ENCODE measurements at places on chromosomes 1 and 21.

DNA sequence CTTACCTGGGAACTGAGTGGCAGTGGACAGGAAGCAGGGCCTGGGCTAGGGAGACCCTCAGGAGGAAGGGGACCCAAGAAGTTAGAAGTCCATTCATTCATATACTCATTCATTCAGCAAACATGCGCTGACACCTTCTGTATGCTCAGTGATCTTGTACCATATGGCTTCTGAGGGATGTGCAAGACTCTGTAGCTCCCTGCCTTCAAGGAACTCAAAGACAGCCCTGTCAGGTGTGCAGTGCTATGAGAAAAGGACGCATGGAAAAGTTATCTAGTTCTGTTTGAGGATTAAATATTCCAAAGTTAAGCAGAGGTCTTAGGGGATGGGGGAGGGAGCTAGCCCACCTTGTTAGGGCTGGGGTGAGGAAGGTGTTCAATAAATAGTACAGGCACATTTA lies 12.5 kb downstream of the DMAP1 start:
- DNase-seq: no peak

DNA sequence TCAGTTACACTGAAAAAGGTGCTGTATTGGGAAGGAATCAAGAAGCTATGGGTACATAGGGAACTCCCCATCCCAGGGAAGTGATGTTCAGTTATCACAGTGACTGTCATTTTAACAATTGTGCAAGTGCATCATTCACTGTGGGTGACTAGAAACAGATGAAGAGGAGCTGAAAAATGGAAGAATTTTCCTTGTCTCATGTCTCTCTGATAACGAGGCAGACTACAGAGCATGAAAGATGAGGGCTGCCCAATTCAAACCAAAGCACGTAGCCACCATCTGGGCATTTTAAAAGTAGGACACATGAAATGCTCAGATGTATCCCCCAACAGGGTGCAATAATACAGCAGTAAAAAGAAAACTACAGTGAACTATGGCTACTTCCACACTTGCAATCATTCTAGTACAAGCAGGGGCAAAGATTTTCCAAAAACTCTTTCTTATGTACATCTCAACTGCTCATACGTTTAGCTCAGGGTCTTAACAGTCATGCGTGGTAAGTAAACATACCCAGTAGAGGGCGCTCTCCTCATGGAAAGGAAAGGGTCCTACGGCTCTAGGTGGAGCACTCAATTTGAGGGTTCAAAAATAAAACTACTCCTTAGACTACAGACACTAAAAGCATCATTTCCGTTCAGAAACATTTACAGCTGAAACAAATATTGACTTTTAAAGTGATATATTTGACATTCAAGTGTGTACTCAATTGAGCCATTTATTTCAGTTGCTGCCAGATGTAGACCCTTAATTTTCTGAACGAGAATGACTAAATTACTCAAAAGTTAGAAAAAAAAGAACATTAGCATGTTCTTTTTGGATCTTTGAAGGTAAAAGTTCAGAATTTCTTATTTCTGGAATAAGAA lies 143.2 kb downstream of the KCTD3 start:
- DNase-seq: peak; percentile 56

GRCh38 chr1:11997081-11997850 lies 17.0 kb downstream of the MFN2 start:
- DNase-seq: no peak

DNA sequence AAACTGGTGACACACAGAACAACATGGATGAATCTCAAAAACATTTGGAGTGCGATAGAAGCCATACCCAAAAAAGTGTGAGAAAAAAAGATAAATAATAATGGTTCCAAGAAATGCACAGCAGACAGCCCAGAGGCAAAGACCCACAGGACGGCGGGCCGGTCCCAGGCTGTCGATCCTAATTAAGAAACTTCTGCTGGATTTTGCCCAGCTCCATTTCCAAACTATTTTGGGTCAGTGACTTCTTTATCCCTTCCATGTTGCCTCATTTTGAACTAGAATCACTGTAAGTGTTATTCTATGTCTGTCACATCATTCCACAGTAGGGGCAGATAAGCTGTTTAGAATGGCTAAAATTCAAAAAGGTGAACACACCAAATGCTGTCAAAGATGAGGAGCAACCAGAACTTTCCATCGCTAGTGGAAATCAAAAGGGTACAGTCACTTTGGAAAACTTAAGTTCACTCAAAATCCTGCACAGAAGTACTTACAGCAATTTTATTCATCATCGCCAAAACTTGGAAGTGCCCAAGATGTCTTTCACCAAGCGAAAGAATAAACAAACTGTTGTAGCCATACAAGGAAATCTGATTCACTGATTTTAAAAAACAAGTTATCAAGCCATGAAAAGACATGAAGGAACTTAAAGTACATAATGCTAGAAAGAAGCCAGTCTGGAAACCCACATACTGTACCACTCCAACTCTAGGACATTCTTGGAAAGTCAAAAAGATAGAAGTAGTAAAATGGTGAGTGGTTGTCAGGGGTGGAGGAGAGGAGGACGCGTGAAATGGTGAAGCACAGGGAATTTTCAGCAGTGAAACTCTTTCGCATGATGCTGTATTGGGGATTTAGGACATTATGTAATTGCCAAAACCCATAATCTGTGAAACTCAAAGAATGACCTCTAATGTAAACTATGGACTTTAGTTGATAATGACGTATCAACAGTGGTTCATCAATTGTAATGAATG lies 7.5 kb downstream of the NBPF1 start:
- DNase-seq: no peak

DNA sequence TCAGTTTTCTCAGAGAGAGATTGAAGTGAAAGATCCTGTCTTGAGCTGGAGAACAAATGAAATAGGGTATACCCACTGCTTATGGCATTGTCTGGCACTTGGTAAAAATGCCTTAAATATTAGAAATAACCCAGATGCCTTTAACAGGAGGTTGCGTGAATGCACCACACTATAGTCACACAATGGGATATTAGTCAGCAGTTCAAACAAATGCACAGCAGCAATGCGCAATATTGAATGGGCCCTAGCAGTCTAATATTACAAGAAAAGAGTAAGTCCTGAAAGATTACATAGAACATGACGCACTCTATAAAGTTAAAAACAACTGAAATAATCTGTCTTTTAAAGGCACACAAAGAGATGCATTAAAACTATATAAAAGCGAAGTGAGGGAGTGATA lies 161.1 kb downstream of the EDEM3 start:
- DNase-seq: no peak

- no peak for DNase-seq
Observed at GRCh38 chr21:41059871-41060270, 108.1 kb upstream of the BACE2 start.

- peak; percentile 93 for DNase-seq
Observed at GRCh38 chr1:207050480-207051190, 373 bp downstream of the YOD1 start.

DNA sequence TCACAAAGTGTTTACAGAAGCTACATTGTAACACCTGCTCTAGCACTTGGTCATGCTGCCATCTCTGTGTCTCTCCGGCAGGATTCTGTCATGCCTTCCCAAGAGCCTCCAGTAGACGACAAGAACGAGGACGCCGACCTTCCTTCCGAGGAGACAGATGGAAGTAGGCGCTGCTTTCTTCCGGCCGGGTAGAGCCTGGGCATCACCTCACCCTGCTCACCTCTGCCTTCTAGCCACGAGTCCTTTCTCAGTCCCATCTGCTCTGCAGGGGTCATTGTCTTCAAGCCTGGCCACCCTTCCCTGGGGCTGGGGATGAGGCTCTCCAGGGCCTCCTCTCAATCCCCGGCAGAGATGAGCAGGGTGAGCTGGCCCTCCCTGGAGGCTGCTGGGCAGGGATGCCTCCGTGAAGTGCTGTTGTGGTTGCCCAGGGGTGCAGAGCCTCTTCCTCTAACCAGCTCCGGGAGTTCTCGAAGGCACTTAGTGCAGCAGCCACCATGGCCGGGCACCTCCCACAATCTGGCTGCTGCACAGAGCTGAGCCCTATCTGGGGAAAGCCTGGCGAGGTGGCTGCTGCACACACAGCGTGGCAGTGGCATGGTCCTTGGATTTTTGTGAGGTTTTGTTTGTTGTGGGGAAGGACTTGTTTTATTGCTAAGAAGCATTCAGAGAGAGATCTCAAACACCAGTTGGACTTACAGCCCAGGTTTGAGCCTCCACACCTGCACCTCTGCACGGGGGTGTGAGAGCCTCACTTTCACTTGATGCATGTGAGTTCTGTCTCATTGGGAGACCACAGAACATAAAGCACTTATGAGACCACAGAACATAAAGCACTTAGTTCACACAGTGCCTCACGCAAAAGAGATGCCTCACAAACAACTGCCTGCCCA lies 48.4 kb downstream of the FAAP20 start:
- no peak for DNase-seq

DNA sequence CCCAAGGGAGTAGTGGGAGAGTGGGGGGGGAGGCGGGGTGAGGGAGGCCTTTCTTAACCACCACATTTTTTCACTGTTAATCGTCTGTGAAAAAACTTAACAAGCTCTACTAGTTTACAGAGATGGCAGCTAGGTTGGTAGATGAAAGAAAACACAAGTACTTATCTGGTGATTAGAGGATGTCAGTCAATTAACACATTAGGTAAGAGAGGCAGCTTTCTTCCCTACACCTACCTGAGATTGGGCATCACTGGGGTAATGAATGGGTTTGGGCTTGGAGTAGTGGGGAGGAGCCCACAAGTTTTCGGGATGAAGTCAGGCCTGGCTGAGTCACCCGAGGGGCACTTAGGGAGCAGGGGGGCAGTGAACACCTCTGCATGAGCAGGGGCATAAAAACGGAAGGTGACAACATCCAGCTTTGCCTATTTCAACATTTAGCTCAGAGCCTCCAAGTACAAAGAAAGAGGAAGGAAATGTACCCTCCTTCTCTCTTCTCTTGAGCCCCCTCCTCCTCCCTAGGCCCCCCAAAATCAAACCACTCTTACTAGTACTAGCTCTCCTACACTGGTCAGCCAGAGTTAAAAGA lies 2.5 kb downstream of the LBR start:
- no peak for DNase-seq

DNA sequence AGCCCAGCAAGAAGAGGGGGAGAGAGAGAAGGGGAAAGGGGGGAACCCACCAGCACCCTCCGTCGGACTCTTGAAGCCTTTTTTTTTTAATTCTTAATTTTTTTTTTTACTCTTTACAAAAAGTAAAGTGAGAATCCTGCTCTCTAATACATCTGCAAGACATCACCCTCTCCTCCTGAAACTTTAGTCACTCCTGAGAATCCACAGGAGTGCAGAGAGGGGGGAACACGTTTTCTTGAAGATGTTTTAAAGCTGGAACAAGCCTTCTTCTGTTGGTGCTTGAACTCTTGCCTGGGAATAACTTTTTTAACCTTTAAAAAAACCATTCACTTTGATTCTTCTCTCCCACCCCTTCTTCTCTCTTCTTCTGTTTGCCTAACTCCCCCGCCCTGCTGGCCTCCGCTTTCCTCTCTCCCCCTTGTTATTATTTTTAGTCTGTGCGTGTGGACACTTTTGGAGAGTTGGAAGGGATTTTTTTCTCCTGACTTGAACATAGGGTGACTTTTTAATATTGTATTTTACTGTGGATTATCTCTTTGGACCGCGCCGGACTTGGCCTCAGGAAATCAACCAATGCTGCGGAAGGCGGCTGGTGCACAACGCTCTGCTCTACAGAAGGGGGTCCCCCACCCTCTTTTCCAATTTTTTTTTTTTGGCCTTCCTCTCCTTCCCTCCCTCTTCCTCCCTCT lies 383 bp upstream of the PRRX1 start:
- peak; percentile 63 for DNase-seq

- DNase-seq: no peak
Observed at GRCh38 chr21:42374457-42374856, 8.1 kb upstream of the TFF1 start.

- no peak for DNase-seq
Observed at GRCh38 chr1:176795929-176796328, 333.0 kb downstream of the PAPPA2 start.
